T-cell (primary cell): ENCODE measurements at places on chromosomes 1 and 21.

GRCh38 chr1:6260961-6261614, at the start of gene GPR153:
GPR153 (minus strand) TSS chr1:6261098; CDS start chr1:6254905, 6,193 bp downstream.
- no peak for DNase-seq

DNA sequence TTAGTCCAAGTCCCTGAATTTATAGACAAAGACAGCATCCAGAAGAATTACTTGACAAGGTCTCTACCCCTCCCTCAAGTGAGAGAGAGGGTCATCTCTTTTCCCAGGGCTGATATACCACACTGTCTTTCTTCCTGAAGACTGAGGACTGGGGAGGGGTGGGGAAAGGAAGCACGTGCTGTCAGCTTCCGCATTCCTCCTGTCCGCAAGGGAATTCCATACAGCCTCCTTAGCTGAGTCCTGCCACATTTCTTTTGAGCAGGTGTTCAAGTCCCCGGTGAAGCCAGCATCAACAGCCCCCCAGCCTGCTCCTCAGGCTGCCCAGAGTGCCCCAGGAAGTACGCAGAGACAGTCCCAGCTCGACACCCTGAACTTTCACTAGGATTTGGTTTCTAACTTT, 34.2 kb downstream of the PCAT6 start:
- no peak for DNase-seq

- no peak for DNase-seq
Measured at GRCh38 chr1:97599447-97599846, 321.4 kb downstream of the DPYD start.

DNA sequence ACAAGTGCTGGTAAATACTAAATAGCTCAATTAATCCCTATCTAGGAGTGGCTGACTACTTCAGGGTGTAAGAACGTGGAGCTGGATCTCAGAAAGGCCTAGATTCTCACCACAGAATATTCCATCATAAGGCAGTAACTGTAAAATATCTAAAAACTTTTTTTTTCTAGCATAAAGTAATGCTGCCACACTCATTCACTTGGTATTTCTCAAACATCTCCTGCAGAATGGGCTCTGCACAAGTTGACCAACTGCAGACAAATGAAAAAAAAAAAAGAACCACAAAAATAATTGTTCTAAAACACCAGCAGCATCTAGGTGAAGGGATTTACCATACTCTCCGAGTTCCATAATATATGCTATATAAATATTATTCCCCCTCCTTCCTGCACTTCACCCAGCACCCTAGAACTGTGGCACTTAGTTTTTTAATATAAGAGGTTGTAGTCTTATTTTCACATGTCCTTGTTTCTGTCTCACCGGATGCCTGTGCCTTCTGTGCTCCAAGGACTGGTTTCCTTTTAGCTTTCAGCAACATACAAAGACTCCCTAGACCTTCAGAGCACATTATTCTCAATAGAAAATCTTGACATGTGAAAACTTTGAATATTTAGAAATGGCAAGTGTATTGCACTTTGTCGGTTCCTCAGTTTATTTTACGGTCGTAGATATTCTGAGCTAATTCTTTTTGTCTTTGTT, 8.9 kb downstream of the VSIG8 start:
- DNase-seq: no peak

DNA sequence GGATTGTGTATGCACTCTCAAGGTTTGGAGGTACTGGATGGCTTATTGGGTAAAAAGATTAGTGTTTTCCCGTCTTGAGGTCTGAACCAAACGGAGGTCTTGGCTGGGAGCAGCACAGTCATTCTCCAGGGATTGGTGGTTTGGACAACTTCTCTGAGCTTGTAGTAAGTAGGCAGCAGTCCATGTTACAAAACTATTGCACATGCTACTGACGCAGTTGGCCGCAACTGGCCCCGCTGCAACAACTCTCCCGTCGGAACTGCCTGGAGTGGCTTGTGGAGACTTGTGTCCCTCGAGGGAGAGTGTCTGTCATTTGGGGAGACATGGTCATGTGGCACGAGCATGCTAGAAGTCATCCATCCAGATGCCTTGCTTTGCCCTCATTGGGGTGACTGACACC, 276.0 kb downstream of the TM2D1 start:
- DNase-seq: no peak

DNA sequence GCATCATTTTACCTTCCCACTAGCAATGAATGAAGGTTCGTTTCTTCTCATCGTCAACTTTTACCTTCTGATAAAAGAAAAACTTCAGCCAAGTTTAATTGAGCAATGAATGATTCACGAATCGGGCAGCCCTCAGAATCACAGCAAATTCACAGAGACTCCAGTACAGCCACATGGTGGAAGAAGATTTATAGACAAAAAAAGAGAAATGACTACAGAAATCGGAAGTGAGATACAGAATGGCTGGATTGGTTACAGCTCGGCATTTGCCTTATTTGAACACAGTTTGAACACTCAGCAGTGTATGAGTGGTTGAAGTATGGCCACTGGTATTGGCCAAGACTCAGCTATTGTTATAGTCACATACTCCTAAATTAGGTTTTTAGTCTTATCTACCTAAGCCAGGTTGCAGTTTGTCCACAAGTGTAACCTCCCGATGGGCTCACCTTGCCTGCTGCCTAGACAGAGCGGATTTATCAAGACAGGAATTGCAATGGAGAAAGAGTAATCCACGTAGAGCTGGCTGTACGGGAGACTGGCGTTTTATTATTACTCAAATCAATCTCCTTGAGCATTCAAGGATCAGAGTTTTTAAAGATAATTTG, 15.3 kb downstream of the AK4 start:
- no peak for DNase-seq
